ENCODE measurements at places on chromosomes 2 and 18.

DNA sequence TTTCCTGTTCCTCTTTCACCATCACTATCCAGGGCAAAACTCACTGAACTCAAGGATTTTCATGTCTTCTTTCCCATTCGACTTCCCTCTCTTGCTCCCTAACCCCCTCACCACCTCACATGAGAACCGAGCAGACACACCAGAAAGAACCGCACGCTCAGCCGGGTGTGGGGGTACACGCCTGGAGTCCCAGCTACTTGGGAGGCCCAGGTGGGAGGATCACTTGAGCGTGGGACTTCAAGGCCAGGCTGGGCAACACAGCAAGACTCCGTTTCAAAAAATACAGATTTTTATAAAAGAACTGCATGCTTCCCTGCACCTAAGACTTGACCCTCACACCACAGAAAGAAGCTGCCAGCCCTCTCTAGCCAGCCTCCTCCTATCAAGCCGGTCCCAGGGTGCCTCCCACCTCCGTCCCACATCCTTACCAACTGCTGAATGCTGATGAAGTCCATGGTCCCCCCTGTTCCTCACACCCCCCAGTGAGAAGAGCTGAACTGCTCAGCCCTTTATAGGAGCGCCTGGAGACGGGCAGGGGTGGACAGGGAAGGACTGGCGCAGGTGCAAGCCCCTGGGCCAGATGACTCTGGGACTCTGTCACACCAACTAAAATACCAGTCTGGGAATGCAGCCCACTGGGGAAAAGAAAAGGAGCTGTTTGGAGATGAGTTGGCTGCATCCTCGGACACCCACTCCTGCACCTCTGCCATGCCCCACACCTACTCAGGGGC lies at the start of gene ANKRD23:
Gene ANKRD23 (minus strand): TSS at position 484 of the 731 bp plus-strand sequence. CDS start 29 bp downstream, at position 455.
- DNase-seq, result no peak

GRCh38 chr18:35410561-35410960 lies 33.4 kb upstream of the ZNF396 start:
- DNase-seq, result no peak

- DNase-seq, result no peak
Observed at GRCh38 chr2:120497261-120497977, 151.5 kb downstream of the INHBB start.

- DNase-seq, result no peak
Observed at GRCh38 chr2:49928551-49928950, 774.2 kb upstream of the FSHR start.
